Caki2 (cell line): ENCODE measurements at places on chromosomes 7 and 10.

DNA sequence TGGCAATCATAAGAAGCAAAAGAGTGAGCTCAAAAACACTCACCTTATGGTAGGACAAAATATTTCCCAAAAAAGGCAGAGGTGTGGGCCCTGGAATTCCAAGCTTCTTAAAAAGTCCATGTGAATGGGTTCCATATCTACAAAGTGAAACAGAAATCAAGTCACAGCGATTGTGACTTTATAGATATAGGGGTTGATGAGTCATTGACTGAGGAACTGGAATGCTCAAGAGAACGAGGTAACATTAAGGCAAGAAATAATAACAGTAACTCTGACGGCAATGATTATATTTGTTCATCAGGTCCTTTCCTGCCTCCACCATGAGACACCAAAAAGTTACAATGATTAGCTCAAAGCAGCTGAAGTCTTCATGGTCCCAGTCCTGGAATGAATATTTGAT lies 4.0 kb downstream of the CYP3A4 start:
- no peak for DNase-seq

- DNase-seq: no peak
Observed at GRCh38 chr10:26357203-26357602, 80.9 kb upstream of the APBB1IP start.

GRCh38 chr10:85532773-85533172 lies 833.8 kb downstream of the GRID1 start:
- DNase-seq: no peak

- DNase-seq: peak; percentile 29
Observed at GRCh38 chr7:6284461-6285360, 12.3 kb upstream of the CYTH3 start.

- DNase-seq: no peak
Observed at GRCh38 chr7:39310699-39311098, 255.5 kb upstream of the YAE1 start.

- no peak for DNase-seq
Observed at GRCh38 chr7:344608-344994, 54.6 kb downstream of the FOXL3 start.

GRCh38 chr7:36736899-36737211 lies 12.6 kb upstream of the AOAH start:
- DNase-seq: no peak

GRCh38 chr7:131008840-131009711 lies 275.1 kb upstream of the KLF14 start:
- DNase-seq: no peak

DNA sequence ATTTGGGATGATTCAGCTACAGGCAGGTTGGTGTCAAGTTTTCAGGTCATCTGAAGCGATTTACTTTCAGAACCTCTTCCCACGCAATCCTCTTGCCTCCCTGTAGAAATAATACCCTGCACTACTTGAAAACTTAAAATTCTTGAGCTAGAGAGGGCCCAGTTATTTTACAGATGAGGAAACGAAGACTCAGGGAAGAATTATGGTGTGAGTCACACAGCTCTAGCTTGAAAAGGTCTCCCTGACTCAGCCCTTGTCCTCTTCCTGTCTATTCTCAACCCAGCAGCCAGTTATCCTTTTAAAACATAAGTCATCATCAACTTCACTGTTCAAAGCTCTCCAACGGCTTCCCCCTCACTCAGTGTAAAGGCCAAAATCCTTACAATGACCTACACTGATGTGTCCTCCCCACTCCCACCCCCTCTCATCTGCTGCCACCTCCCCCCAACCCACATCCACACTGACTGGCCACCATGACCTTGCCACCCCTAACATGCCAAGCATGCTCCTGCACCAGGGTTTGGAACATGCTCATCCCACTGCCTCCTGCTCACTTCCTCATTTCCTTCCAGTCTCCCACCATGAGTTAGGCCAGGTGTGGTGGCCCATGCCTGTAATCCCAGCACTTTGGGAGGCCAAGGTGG lies 3.4 kb downstream of the DNMBP start:
- peak; percentile 81 for DNase-seq

DNA sequence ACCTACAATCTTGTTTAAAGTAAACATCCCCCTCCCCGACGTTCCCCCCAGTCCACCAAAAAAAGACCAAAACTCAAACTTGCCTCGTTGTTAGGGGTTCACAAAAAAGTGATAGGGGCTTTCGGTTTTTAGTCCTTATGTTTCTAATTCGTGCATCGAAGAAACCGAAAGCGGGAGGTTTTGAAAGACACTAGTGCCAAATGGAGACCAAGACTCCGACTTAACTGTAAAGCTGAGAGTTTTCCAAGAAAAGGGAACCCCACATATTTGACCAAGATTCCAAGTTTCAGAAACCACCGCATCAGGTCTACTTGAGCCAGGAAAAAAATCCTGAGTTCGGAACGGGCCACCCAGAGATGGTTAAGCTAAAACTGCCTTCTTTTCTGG lies 534 bp downstream of the PSMA2 start:
- no peak for DNase-seq

- DNase-seq: no peak
Observed at GRCh38 chr10:14748441-14748840, 26.3 kb downstream of the FAM107B start.

DNA sequence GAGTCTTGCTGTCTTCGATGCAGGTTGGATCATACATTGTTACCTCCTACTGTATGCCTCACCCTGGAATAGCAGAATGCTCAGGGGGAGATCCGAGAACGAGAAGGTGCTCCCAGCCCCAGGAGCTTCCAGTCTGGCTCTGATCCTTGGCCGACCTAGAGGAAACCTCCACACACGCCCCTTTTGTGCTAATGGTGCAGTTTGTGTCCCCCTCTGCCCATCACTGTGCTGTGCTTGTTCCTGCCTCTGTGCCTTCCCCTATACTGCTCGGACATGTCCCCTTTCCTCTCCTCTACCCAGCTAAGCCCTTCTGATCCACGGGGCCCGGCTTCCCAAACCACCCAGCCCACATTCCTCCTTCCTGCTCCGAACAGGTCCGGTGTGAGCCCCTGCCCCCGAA lies 32.5 kb downstream of the ZNF775 start:
- DNase-seq: no peak

DNA sequence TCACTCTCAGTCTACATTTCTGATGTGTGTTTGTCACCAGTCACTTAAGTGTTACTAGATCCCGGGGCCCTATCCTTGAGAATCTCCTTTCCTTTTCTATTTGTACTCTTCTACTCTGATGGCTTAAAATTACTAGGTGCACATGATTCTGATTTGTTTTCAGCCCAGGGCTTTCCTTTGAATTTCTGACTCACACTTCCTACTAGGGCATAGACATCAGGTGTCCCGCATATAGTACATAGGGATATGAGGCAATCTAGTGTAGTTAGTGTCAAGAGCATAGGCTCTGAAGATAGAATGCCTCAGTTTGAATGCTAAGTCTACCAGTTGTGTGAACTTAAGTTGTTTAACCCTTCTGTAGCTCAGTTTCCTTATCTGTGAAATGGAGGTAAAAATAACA lies 49.4 kb upstream of the LRRN3 start:
- no peak for DNase-seq

GRCh38 chr10:91073286-91073979 lies 147.0 kb upstream of the PCGF5 start:
- DNase-seq: no peak

GRCh38 chr10:132396494-132397035 lies 435 bp upstream of the PWWP2B start:
- DNase-seq: no peak

DNA sequence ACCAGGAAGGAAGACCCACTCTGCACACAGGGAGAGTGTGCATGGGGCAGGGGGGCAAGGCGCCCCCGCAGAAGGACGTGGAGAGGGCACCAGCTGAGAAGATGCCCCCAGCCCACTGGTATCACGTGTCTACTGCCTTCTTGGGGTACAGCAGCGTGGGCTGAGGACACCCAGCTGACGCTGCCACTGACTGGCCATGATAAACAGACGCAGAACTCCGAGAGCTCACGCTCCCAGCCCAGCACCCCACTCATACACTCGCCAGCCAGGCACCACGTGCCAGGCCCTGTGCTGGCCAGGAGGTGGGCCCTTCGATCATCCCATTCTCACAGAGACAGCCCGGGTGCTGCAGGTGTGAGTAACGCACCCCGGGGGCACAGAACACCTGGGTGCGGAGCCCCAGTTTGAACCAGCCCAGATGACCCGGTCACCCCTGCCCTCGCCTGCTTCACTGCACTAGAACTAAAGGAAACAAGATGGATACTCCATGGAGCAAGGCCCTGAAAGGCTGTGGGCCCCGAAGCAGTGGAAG lies 199.8 kb downstream of the MAD1L1 start:
- DNase-seq: no peak

DNA sequence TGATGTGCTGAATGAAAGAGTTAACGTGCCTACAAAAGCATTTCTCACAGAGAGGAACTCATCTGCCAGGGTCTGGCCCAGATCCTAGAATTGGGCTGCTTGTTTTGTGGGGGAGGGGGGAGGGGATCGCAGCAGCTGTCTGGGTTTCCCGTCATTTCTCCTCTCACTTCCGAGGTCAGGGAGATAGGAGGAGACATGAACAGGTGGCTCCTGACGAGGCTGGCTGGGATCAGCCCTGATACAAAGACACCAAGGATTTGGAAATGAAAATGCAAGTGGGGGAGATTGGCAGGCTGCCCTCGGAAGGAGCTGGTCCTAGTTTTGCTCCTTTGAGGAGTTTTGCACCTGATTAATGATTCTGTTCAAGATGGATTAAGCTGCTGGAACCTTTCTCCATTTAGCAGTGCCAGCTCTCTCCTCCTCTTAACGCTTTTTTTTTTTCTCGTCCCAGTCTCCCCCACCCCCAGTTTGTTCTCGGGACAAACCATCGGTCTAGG lies 86.8 kb upstream of the KMT2C start:
- DNase-seq: no peak

DNA sequence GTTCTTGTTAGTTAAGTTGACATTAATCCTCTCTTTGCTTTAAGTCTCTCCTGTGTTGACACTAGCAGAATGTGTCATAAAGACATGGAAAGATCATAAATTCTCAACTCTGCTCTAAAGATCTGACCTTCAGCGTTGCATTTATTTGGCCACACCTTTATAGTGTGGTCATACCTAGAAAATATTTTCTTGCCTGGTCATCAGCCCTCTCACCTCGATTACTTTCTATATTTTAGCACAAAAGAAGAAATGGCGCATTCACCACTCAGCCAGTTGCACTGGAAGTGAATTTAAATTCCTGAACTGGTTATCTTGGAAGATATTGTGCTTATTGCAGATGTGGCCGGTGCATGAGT lies 96.7 kb upstream of the PDCD4 start:
- peak; percentile 54 for DNase-seq

- peak; percentile 72 for DNase-seq
Observed at GRCh38 chr7:13989126-13989948, at the start of gene ETV1. TSS of gene ETV1 (minus strand) at chr7:13989666. CDS start at chr7:13989052, 614 bp downstream.

- DNase-seq: no peak
Observed at GRCh38 chr7:117164620-117165019, 158.2 kb downstream of the WNT2 start.

- DNase-seq: no peak
Observed at GRCh38 chr7:107708956-107709355, 35.0 kb upstream of the CBLL1 start.

GRCh38 chr10:89280508-89280907 lies 21.3 kb upstream of the IFIT2 start:
- DNase-seq: no peak

- DNase-seq: no peak
Observed at GRCh38 chr10:123854498-123854897, 37.1 kb downstream of the CPXM2 start.

- no peak for DNase-seq
Observed at GRCh38 chr7:43385856-43386255, 197.1 kb upstream of the STK17A start.

DNA sequence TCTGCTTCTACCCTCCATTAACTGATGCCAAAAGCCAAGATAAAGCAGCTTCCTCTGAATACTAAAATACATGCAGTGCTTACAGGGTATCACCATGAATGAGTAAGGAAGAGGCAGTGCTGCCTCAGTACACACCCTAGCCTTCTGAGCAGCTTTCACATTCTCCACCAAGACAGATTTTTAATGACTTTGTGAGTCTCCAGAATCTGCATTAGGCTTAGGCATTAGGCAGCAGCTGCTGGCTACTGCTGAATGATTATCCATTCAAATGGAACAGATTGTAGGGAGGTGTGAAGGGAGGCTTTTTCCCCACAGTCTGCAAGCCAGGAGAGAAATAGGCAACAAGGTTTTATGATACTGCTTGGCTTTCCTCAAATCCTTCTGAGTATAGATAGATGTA lies 1226.7 kb upstream of the LRRN3 start:
- no peak for DNase-seq

- DNase-seq: no peak
Observed at GRCh38 chr7:111587410-111588064, 25.2 kb upstream of the IMMP2L start.

- no peak for DNase-seq
Observed at GRCh38 chr10:77922055-77922454, 4.5 kb downstream of the DLG5 start.

DNA sequence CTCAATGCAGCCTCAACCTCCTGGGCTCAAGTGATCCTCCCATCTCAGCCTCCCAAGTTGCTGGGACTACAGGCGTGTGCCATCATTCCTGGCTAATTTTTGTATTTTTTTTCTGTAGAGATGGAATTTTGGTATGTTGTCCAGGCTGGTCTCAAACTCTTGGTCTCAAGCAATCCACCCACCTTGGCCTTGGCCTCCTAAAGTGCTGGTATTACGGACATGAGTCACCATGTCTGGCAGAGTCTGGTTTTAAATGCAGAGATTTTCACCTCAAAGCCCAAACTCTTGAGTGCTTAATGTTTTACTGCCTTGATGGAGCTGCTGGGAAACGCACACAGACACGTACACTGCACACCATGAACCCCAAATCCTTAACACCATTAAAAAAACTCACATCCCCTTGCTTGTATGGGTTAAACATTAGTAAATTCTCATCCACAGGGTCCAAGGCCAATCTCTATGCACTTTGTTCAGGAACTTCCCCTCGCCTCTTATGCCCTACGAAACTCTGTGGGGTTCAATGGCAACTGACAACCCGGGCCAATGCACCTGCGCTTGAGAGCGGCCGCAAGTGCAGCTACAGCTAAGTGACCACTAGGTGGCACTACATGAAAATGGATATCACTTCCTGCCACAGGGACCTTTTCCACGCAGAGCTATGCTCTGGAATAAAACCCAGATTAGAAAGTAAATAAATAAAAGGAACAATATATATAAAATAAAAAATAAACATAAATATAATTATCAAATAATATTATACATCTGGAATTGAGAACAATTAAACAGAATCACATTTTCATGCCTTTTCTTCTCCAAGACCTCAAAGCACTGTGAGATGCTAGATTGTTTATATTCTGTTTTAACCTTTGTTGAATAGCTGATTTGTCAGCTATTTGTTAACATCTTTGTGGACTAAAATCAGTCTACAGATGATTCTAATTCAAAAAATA lies 66.9 kb upstream of the AFAP1L2 start:
- peak; percentile 27 for DNase-seq

DNA sequence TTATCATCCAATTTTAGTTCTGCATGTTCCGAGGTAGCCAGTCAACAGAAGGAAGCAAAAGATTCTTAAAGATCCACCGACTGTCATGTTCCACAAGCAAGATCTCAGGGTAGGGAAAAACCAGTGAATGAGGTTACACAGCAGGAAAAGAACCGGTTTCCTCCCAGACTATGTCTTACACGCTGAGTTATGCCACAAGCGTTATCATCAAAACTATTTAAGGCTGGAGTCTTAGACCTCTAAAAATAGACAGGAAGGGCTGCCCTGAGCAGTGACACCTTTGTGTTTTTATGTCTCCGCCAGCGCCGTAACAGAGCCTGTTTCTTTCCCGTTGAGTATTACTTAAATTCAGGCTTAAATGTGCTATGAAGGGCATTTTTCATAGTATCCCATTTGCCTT lies 48.3 kb downstream of the PROSER2 start:
- DNase-seq: no peak

- no peak for DNase-seq
Observed at GRCh38 chr7:139683137-139683921, 94.5 kb downstream of the HIPK2 start.

- DNase-seq: no peak
Observed at GRCh38 chr7:33998476-33998875, 93.1 kb downstream of the BMPER start.
